T-helper 2 cell (primary cell): ENCODE measurements at places on chromosomes 16 and 17.

DNA sequence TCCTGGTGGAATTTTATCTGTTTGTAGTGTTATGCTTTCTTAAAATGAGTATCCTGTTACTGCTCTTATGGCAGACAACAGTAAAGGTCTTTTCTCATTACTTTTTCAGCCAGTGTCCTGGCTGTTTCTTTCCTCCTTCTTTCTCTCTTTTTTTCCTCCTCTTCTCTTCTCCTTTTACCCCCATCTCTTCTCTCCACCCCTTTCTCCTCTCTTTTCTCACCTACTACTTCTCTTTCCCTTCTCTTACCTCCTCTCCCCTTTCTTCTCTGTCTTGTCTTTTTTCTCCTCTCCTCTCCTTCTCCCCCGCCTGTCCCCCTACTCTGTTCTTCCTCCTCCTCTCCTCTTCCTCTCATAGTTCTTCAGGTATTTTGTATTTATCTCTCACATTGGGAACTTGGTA, 48.9 kb downstream of the CPD start:
- no peak for DNase-seq

- DNase-seq: peak; percentile 70
Measured at GRCh38 chr16:81526935-81527334, 82.3 kb downstream of the CMIP start.

DNA sequence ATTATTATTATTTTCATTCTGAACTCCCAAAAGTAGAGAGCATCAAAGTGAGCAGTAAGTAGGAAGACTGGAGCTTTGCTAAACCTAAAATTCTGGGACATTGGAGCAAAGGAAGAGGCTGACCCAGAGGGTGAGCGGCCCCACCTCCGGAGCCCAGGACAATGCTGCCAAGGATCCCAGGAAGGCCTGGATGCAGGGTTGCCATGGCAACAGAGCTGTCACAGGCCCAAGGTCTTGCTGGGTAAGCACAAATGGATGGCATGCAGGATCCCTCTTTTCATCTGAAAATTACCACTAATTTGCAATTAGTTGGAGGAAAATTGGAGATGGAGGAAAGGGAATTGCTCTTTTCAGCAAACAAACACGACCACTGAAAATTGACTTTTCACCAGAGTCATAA, 457.9 kb upstream of the CDH5 start:
- DNase-seq: no peak

GRCh38 chr16:74837056-74837455, 62.4 kb upstream of the FA2H start:
- DNase-seq: no peak

- DNase-seq: no peak
Measured at GRCh38 chr16:10521681-10522274, 58.6 kb downstream of the EMP2 start.

GRCh38 chr17:63529711-63530556, 6.8 kb downstream of the KCNH6 start:
- DNase-seq: no peak

DNA sequence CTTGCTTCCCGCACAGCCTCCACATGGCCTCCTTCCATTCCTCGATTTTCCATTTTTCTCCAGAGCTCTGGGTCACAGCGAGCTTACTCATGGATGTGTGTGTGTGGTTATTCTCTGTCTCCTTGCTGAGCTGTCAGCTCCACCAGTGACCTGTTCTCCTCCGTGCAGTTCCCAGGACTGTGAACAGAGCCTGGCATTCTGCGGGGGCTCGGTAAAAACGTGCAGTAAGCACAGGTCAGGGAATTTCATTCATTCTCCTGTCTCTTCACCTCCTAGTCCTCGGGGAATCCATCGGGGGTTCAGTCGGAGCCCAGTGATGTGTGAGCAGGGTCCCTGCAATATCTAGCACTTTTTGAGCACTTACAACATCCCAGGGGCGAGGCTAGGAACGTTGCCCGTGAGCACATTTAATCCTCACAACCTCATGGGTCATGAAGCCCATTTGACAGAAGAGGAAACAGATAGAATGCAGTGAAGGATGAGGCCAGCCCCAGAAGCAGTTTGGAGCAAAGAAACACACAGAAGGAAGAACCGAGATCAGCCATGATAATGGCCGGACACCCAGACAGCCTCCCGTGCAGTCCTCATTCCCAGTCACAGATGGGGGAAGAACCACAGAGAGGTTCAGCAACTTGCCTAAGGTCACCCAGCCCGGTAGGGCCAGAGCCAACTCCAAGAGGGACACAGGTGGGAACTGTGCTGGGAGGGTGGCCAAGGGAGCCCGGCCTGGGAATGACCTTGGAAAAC, 183.2 kb upstream of the GSE1 start:
- no peak for DNase-seq

DNA sequence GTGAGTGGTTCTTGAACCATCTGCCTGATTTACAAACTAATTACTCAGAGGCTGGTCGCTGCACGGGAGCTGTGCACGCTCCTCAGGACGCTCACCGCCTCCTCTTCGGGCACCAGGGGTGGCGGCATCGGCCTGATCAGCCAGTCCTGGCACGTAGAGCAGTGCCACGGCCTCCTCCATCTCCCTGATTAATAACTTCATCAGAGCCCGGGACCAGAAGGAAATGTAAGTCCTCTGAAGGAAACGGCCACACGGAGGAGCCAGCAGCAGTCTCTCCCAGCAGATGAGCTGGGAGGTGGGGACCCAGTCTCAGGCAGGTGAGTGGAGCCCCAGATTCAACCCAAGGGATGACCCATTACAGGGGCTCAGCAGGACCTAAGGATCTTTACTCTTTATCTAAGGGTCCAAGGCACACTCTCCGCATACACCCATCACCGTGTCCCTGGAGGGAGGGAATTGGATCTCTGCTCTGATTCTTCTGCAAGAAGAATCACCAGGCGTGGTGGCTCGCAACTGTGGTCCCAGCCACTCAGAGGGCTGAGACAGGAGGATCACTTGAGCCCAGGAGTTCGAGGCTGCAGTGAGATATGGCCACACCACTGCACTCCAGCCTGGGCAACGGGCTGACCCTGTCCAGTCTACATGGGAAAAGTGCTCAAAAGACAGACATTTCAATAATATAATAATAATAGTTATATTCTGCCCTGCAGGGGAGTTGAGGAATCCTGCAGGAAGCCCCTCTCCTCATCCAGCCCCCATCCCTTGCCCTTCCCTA, 366.5 kb downstream of the SEC14L1 start:
- DNase-seq: no peak

GRCh38 chr16:78748220-78748929, 648.9 kb downstream of the WWOX start:
- DNase-seq: no peak

GRCh38 chr17:75410141-75410540, 4.7 kb upstream of the GRB2 start:
- no peak for DNase-seq

- DNase-seq: no peak
Measured at GRCh38 chr17:33688771-33689170, 395.7 kb upstream of the ASIC2 start.

- DNase-seq: peak; percentile 49
Measured at GRCh38 chr17:4594931-4595684, 10.8 kb downstream of the SMTNL2 start.

DNA sequence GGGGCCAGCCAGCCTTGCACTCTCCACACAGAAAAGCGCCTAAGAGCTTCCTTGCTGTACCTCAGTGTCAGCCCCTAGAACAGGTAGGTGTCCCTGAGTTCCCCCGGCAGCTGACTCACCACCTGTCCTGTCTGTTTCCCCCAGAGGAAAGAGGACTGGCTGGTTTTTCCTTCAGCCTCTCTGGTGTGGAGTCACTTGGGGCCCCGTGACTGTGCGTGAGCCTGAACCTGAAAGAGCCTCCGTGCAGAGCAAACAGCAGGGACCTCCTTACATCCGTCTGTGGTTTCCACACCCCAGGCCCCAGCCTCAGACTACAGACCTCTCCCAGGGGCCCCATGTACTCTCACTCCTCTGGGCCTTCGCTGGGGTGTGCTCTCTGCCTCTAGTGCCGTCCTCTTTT, 87.8 kb downstream of the GNAO1 start:
- DNase-seq: no peak

GRCh38 chr17:43983515-43984411, 20.7 kb upstream of the NAGS start:
- DNase-seq: no peak

GRCh38 chr16:22857296-22858025, 43.5 kb downstream of the HS3ST2 start:
- no peak for DNase-seq

GRCh38 chr16:2337431-2338296, 2.9 kb downstream of the ABCA3 start:
- no peak for DNase-seq

GRCh38 chr17:58493506-58493905, 5.3 kb upstream of the HSF5 start:
- no peak for DNase-seq

DNA sequence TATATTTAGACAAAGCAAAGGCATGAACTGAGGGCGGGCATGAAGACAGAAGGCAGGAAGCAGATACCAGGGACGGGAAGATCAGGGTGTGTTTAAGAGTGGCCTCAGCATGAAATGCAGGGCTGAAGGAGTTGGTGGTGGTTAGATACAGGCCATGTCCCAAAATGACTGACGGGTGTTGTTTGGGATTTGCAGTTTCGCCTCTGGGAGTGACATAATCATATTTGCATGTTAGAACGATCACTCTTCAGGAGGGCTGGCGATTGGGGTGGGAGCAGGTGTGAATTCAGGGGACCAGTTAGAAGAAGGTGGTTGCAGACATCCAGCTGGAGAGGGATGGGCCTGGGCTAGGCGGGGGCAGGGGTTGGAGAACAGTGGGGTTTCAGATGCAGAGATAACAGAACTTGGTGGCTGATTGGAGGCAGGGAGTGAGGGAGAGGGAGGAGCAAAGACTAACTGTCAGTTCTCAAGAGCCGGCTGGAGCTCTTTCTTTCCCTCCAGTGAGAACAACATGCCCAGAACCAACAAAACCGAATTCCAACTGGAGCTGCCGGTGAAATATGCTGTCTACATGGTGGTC, 27.2 kb upstream of the ITGAX start:
- no peak for DNase-seq

DNA sequence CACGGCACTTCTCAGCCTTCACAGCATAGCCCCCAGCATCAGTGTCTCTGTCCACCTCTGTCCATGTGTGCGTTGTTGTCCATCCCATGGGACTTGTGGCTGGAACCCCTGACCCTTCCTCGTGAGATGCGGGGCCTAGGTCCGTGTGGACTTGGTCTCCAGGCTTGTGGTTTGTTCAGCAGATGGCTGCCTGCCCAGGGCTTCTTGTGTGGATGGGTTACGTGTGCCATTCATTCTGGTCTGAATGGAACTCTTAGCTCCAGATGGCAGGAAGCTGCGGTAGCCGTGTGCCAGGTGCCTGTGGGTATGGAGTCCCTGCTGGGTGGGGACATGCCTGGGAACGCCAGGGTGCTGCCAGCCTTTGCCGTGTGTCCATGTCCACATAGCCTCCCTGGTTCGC, 31.7 kb upstream of the NUDT16L1 start:
- DNase-seq: no peak
